ENCODE measurements at places on chromosomes 4 and X.

DNA sequence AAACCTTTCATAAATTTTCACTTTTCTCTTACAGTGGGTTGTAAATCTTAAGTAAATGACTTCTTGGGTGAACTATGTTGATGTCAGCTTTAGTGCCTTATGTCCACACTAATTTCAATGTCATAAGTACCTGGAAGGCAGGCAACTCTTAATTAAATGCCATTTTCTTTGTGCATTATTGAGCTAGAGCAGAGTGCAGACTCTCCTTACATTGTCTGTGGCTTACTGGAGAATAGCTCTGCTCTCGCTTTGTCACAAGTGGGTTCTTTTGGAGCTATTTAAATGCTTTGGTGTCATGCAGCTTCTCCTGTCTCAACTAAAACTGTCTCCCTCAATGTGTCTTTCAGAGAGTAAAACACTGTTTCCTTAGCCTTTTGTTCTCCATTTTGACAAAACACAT lies 411.6 kb downstream of the STIM2 start:
- no peaks in the 10 kb centered on the region for H3K36me3 ChIP-seq
- no peak overlapping the region for H3K4me3 ChIP-seq
- no peaks in the 10 kb centered on the region for H3K27me3 ChIP-seq
- H3K4me1 ChIP-seq = no peaks in the 10 kb centered on the region
- no peak for DNase-seq

GRCh38 chrX:134604701-134605311 lies 53.5 kb downstream of the PLAC1 start:
- no peaks in the 10 kb centered on the region for H3K27me3 ChIP-seq
- H3K36me3 ChIP-seq = no peaks in the 10 kb centered on the region
- no peak overlapping the region for H3K4me3 ChIP-seq
- H3K4me1 ChIP-seq = no peaks in the 10 kb centered on the region

- DNase-seq = no peak
- H3K4me3 ChIP-seq = no peak overlapping the region
- H3K36me3 ChIP-seq = no peaks in the 10 kb centered on the region
Measured at GRCh38 chr4:144757969-144758368, 112.0 kb downstream of the HHIP start.

GRCh38 chrX:1581132-1581531 lies 10.3 kb upstream of the AKAP17A start:
- H3K27ac ChIP-seq = no peak overlapping the region
- no peaks in the 10 kb centered on the region for H3K36me3 ChIP-seq
- no peak overlapping the region for H3K4me3 ChIP-seq
- H3K4me1 ChIP-seq = peaks cover 53% of the 10 kb centered on the region
- no peaks in the 10 kb centered on the region for H3K27me3 ChIP-seq

- no peaks in the 10 kb centered on the region for H3K36me3 ChIP-seq
- no peaks in the 10 kb centered on the region for H3K4me1 ChIP-seq
- no peaks in the 10 kb centered on the region for H3K27me3 ChIP-seq
- H3K4me3 ChIP-seq = no peak overlapping the region
Measured at GRCh38 chrX:4094926-4095325, 381.5 kb upstream of the PRKX start.

- no peak overlapping the region for H3K27ac ChIP-seq
- no peaks in the 10 kb centered on the region for H3K36me3 ChIP-seq
- peaks cover 2% of the 10 kb centered on the region for H3K4me1 ChIP-seq
- no peak for DNase-seq
- no peak overlapping the region for H3K4me3 ChIP-seq
Measured at GRCh38 chrX:16479206-16479869, 170.6 kb upstream of the S100G start.

GRCh38 chrX:107480272-107480671 lies 30.8 kb downstream of the FRMPD3 start:
- DNase-seq = no peak
- H3K27ac ChIP-seq = no peak overlapping the region
- H3K27me3 ChIP-seq = no peaks in the 10 kb centered on the region
- H3K4me3 ChIP-seq = no peak overlapping the region
- no peaks in the 10 kb centered on the region for H3K4me1 ChIP-seq

DNA sequence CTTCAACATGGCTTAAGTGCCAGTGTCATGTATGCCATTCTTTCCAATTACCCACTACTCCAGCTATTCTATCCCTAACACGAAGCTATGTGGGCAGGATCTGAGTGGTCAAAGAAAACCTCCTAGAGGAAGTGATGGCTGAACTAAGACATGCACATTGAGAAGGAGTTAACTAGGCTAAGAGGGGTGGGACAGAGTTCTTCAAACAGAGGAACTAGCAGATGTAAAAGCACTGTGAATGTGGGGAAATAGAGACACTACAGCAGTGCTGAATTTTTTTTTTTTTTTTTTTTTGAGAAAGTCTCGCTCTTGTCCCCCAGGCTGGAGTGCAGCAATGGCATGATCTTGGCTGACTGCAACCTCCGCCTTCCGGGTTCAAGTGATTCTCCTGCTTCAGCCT lies 6.2 kb downstream of the JCHAIN start:
- DNase-seq = no peak
- no peak overlapping the region for H3K27ac ChIP-seq
- H3K4me1 ChIP-seq = no peaks in the 10 kb centered on the region
- H3K27me3 ChIP-seq = no peaks in the 10 kb centered on the region

DNA sequence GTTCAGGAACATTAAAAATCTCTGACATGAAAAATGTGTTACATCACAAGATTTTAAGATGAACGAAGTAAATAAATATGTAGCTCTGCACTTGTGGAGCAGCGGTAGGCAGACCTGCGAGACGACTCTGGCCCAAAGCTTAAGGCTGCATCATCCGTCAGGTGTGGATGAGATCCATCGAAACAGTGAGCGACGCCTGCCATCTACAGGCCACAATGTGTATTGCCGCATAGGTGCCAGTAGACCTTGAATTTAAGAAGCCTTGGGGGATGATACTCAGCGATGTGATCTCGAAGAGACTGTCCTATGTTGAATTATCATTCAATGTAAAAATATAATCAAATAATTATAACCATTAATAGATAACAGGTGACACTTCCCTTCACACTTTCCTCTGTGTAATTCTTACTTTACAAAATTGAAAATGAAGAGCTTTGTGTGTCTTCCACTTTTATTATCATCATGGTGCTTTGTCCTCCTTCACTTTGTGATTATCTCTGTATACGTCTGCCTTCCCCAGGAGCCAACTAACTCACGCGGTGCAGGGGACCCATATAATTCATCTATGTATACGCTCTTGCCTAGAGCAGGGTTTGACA lies 851.0 kb downstream of the RAB28 start:
- H3K4me3 ChIP-seq = no peak overlapping the region
- H3K27ac ChIP-seq = no peak overlapping the region
- no peaks in the 10 kb centered on the region for H3K36me3 ChIP-seq
- no peaks in the 10 kb centered on the region for H3K27me3 ChIP-seq

DNA sequence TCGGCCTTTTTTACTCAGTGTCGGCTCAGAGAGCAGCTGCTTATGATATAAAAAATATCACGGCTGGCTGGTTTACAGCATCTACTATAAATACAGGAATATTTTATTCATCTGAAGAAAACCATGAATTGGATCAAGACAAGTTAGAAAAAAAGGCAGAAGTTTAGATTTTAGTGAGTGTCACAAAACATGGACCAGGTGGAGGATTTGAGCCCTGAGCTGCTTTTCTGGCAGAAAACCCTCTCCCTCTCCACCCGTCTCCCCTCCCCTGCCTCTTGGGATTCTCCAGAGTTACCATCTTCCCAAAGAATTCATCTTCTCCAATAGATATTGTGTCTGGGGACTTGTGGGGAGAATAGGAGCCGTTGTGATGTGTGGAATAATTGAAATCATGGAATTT lies 142.8 kb upstream of the RAI2 start:
- no peak overlapping the region for H3K4me3 ChIP-seq
- no peak for DNase-seq
- H3K36me3 ChIP-seq = no peaks in the 10 kb centered on the region
- H3K27ac ChIP-seq = no peak overlapping the region
- no peaks in the 10 kb centered on the region for H3K4me1 ChIP-seq

Data from CD4-positive, alpha-beta T cell (primary cell).